ENCODE measurements at places on chromosomes 13 and 19.

DNA sequence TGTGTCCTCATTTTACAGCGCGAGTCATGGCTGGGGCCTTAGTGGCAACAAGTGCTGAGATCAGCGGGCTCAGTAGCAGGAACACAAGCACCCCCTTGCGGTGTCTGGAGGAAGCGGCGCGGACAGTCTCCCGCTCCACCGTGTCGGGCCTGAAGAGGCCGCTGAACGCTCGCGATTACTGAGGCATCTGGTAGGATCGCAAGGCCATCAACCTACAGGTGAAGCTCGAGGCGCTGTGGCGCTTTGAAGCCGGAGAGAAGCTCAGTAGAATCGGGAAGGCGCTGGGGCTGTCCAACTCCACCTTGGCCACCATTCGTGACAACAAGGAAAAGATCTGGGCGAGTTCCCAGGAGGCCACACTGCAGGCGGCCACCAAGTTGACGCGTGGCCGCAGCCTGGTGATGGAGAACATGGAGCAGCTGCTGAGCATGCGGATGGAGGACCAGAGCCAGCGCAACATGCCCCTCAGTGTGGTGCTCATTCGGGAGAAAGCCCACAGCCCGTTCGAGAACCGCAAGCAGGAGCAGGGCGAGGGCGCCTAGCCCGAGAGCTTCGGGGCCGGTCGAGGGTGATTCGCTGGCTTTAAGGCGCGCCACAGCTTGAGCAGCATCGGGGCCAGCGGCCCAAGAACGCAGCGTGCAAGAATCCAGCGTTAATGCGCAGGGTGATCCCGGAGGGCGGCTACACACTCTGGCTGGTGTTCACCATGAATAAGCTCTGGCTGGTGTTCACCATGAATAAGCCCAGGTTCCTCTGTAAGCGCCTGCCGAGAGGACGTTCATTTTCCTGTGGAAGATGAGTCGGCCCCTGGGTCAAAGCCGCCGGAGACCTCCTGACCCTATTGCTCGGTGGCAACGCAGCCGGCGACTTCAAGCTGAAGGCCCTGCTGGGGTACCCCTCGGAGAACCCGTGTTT is 8.3 kb upstream of the MZF1 start:
- peak; percentile 93 for DNase-seq

- DNase-seq = peak; percentile 37
These were observed 224.8 kb downstream of the NHLRC3 start for GRCh38 chr13:39263033-39263432.

- DNase-seq = no peak
These were observed 365.0 kb upstream of the NBEA start for GRCh38 chr13:34577051-34577450.

- no peak for DNase-seq
These were observed 568 bp downstream of the POLR2I start for GRCh38 chr19:36113894-36114720.

DNA sequence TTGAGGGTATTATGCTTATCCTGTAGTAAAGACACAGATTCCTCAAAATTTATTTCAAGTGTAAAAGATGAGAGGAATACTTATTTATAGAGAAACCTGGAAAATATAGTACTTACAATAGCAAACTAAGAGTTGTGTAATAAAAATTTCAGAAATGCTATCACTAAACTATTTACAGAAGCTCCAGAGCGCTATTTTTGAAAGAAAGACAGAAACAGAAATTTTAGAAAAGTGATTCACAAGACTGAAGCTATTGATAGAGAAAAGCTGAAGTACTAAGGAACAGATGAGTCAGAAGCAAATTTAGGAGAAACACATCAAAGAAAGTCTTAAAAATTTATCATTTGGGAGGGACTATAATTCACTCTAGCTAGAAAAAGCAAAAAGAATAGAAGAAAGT is 1174.2 kb downstream of the DIAPH3 start:
- no peak for DNase-seq

GRCh38 chr13:79457390-79457789 is 23.6 kb upstream of the NDFIP2 start:
- DNase-seq = no peak

- no peak for DNase-seq
These were observed 7.8 kb upstream of the OLFM4 start for GRCh38 chr13:53020764-53021335.
